ENCODE measurements at places on chromosomes 16 and 17.
A peak's percentile ranks its signal among the peaks of the same experiment; 100 is the strongest.

- DNase-seq = peak; percentile 74
Measured at GRCh38 chr16:3065069-3065741, at the start of gene IL32. Gene IL32 (plus strand): TSS chr16:3065640. CDS start chr16:3065812, 172 bp downstream.

DNA sequence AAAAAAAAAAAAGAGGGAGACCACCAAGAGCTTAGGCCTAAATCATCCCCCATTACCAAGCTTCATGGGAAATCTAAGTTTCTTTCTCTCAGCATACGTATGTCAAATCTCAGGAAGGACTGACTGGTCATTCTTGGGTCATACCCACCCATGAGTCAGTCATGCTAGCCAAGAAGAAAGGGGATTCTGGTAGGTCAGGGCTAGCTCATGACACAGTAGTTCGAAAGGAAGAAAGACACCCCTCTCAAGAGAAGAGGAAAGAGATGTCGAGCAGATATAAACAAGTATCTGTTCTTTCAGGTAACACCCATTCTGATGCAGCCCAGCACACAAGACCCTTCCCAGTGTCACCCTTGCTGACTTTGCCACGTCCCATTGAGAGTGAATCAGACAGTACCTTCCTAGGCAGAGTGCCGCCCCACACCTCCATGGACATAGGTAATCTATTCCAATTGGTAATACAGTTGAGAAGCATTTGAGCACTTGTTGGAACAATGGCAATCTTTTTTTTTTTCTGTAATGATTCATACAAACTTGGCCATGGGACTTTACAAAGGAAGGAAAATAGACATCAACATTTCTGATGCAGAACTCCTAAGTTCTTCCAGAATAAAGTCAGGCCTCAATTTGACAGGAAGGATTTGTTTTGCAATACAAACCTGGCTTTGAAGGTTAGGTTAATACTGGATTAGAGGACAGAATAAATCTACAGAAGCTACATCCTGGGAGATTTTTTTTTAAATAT is 38.2 kb downstream of the COPRS start:
- no peak for DNase-seq

DNA sequence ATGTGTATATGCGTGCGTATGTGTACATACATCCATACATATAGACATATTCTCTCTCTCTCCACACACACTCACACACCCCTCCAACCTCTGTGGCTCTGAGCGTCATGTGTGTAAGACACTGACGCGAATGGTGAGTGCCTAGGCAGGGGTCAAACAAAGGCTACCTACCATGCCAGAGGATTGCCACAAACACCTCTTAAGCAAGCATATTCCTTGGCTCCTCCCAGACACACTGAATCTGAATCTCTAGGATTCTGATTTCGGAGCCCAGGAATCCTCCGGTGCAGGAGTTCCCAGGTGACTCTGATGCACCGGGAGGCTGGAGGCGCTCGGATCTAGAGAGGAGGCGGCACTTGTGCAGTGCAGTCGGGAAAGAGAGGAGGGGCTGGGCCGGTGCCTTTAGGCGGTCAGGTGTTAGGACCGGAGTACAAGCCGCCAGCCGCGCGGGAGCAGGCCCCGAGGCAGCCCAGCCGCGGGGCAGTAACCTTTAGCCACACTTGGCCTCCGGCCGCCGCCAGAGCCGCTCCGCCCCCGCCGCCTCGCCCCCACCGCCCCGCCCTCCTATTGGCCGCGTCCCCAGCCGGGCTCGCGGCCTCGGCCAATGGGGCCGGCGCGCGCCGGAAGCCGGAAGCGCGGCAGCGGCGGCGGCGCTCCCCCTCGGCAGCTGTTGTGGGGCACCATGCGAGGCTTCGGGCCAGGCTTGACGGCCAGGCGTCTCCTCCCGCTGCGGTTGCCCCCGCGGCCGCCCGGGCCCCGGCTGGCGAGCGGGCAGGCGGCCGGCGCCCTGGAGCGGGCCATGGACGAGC is at the start of gene MLYCD:
TSS of gene MLYCD (plus strand) at position 653 of the 809 bp plus-strand sequence. CDS start at position 683, 30 bp downstream.
- DNase-seq = peak; percentile 54

DNA sequence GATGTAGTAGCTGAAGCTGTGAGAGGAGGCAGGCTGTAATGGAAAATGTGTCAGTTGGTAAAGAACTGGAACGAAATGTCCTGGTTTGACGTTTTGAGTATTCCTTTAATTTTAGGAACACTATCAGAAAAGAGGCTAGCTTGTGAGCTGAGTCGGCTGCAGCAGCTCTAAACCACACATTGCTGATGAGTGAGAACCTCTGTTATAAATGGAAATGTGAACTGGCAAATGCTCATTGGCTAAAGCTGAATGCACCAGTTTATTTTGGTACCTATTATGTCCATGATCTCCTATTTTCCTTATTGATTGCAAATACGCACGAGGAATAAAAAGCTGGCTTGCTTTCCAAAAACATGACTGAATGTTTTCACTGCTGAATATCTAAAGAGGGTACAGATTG is 11.0 kb upstream of the WIPI1 start:
- no peak for DNase-seq

- no peak for DNase-seq
Measured at GRCh38 chr16:86512860-86513470, 2.6 kb downstream of the FOXF1 start.

GRCh38 chr17:21275047-21275578 is 9.4 kb upstream of the MAP2K3 start:
- no peak for DNase-seq

- no peak for DNase-seq
Measured at GRCh38 chr17:4515501-4515900, 16.8 kb downstream of the SPNS2 start.

- no peak for DNase-seq
Measured at GRCh38 chr16:1859650-1860049, 12.3 kb downstream of the MEIOB start.

GRCh38 chr17:77746393-77746792 is 212.1 kb upstream of the TNRC6C start:
- DNase-seq = no peak

GRCh38 chr16:23941963-23942564 is 106.3 kb downstream of the PRKCB start:
- no peak for DNase-seq

DNA sequence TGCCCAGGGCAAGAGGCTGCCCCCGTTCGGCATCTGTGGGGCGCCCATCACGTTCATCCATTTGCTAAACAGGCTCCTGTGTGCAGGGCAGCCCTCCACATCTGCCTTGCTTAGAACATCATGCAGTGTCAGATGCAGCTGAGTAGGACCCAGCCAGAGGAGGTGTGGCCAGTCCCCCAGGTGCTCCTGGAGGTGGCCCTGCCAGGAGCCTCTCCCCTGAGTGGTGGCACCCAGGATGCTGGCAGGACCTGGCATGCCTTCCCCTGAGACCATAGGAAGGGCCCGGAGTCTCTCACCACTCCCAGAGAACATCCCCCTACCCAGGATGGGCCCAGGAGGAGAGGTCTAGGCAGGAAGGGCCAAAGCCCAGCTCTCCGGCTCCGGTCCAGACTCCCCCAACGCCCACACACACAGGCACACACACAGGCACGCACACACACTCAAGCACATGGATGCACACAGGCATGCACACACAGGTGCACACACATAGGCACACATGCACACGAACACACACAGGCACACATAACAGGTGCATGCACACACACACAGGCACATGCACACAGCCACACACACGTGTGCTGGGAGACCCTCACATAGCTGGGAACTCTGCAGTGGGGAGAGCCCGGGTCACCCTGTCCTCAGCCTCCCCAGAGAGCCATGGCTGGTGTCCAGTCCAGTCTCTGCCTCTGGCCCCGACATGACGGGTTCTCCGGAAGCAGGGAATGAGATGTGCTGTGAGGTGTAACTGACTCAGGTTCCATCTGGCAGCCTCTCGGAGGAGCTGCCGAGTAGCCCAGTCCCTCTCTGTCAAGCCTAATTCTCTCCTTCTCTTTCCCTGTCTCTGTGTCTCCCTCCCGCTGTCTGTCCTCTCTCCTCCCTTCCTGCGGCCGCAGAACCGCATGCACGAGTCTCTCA is 74.6 kb downstream of the AMFR start:
- DNase-seq = no peak

DNA sequence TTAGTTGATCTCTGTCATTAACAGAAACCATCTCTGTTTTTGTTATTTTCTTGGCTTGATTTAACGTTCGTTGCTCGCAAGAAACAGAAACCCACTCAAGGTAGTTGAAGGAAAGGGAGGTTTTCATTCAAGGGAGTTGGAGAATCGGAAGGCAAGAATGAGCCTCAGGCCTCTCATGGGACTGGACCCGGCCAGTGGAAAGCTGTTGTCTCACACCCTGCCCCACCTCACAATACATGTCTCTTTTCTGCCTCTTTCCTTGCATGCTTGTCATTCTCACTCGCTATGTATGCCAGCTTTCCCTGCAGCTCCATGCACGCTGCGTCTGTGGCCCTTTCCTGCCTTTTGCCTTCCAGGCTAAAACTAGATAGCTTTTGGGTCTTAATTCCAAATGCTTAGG is 18.3 kb downstream of the DCAF7 start:
- no peak for DNase-seq

DNA sequence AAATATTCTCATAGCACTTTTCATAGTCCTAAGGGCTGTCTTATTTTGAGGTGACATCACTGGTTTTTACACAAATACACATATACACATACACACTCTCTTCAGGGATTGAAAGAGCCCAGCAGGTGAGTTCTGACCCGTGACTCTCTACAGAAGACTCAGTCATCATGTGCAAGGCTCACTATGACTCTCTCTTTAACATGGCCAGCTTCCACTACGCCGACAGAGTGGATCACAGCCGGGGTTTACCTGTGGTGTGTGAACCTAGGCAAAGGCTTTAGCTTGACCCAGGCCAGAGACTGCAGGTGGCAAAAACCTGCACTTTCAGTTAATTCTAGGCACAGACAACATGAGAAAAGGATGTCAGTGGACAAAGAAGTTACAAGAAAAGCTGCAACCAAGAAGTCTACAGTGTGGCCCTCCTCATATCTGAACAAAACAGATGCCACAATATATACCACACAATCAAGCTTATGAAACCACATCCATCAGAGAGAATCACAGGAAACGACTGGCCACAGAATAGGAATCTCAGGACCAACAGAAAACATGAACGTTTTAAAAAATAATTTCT is 56.5 kb downstream of the CYTH1 start:
- DNase-seq = peak; percentile 52

DNA sequence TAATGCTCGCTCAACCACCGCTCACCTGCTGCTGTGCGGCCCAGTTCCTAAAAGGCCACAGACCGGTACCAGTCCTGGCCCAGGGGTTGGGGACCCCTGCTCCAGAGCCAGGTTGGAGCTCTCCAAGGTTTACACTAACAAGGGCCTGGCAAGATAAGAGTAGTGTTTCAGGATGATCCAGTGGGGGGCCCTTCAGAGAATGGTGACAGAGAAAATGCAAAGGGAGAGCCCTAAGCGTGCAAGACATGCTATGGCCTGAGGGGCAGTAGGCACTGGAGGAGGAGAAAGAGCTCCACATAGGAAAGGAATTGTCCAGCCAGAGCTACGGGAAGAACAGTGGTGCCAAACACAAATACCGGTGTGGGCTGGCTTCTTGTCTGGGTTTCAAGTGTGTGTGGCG is 233.4 kb downstream of the STX8 start:
- DNase-seq = no peak

DNA sequence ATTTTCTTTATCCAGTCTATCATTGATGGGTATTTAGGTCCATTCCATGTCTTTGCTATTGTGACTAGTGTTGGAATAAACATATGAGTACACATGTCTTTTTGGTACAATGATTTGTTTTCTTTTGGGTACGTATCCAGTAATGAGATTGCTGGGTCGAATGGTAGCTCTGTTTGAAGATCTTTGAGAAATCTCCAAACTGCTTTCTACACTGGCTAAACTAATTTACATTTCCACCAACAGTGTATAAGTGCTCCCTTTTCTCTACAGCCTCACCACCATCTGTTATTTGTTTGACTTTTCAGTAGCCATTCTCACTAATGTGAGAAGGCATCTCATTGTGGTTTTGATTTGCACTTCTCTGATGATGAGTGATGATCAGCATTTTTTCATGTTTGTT is 103.7 kb downstream of the GOSR1 start:
- no peak for DNase-seq

DNA sequence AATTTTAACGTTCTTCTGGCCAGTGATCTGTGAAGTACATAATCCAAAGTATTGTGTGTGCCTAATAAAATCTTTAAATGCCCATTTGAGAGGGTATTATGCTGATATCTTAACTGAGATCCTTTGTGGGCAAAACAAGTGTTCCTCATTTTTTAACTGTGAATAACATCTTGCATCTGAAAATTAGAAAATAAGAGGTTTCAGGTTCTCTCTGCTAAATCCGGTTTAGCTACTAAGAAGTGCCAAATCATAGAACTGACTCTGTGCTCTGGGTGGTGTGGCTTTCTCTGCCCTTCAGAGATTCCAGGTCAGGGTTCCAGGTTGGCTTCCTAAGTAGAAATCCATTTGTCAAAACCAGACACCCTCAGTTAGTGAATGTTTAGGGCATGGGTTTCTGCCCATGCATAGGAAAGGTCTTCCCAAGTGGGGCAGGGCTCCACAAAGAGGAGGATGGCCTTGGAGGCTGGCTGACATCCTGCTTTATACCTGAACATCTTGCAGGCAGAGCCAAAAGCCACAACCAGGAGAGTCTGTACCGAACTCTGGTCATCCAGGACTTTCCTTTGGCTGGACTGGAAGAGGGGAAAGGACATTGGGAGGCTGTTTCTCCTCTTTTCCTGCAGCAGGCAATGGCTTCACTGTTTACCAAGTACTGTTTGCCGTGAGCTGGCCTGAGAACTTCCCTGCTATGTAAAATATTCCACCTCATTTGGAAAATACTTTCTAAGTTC is 8.5 kb downstream of the ALDH3A2 start:
- DNase-seq = no peak

GRCh38 chr16:79734721-79735120 is 134.2 kb upstream of the MAF start:
- no peak for DNase-seq

DNA sequence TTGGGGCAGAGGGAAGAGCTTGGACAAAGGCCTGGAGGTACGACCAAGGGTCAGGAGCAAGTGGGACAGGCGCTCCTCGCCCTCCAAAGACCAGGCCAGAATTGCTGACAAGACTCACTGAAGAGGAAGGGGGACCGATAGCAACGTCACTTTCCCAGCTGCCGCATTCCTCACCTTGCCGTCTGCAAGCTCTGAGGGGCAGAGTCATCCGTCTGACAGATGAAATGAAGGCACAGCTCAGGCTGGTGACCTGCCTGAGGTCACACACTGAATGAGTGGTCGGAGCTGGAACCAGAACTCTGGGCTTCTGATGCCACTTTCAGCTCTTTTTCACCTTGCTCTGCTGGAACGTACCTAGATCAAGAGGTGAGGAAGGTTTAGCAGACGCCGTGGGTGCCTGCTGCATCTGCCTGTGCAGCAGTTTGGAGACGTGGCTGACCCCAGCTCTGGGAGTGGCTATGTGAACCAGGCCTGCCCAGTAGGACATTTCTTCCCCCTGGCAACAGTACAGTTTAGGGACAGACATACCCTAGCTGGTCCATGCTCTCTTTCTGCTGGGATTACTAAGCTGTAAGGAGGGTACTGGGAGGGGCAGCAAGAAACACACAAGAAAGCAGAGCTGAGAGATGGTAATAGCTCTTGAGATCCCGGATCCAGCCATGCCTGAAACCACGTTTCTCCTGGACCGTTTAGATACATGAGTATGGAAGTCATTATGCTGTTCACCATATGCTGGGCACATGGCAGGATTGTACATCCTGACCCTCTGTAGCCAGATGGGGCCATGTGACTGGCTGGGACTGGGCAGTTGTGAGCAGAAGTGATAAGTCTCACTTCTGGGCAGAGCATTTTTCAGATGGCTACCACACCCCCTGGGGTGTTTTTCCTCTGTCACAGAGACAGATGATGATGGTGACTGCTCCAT is 50.9 kb downstream of the IL21R start:
- DNase-seq = no peak

All from stimulated activated CD4-positive, alpha-beta T cell treated with anti-CD3 and anti-CD28 coated beads, Interleukin-1b, Interleukin-23, amount 100 ng/mL, for 48 hours (primary cell).